ENCODE measurements at places on chromosomes 5 and 9.

- no peak for DNase-seq
These were observed 259.8 kb downstream of the ANXA1 start for GRCh38 chr9:73411494-73411893.

- no peak for DNase-seq
These were observed 40.4 kb downstream of the FER start for GRCh38 chr5:108788142-108788541.

DNA sequence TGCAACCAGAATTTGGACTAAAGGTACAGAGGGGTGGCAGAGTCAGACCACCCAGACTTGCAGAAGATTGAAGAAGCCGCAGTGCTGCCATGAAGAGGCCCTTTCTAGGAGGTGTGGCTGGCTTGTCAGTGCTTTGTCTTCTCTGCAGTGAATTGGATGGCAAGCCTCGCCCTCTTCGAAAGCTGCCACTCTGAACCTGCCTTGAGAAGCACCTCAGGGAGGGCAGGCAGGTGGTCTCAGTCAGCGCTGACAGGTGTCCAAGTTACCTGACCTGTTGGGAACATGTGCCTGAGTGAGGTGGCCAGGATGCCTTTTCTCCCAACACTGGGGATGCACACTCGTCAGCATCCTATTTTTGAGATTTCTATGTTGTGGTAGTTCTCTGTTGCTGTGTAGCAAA lies 6.2 kb downstream of the TENT4A start:
- no peak for DNase-seq

- DNase-seq, result no peak
These were observed 61.7 kb downstream of the KLF9 start for GRCh38 chr9:70352802-70353201.

- DNase-seq, result no peak
These were observed 128.9 kb downstream of the STARD4 start for GRCh38 chr5:111383288-111383970.
